Metanephros (tissue), 2 donors: ENCODE measurements at places on chromosomes 16 and 17. TPM values are rescaled to one million over a fixed set of nuclear protein-coding genes. Genes with fewer than 3 reads are reported as not detected.

Gene TMEM114
- not detected for total RNA-seq

Gene MMP15
- total RNA-seq = 20.7 TPM

Gene TRAF4
- total RNA-seq = 141 TPM

Gene AKAP1
- 52.0 TPM for total RNA-seq

Gene ITGAE
- 14.5 TPM for total RNA-seq

Gene KRT12
- total RNA-seq = not detected

Gene GSG1L
- 0.82 TPM for total RNA-seq

Gene CRHR1
- 0.23 TPM for total RNA-seq

Gene DYNLL2
- total RNA-seq = 27.5 TPM

Gene FBXO31
- total RNA-seq = 32.4 TPM

Gene CALB2
- total RNA-seq = 0.47 TPM

Gene TBC1D3C
- not detected for total RNA-seq

Gene CCL2
- total RNA-seq = 56.1 TPM

Gene USP43
- total RNA-seq = 5.3 TPM

Gene TMEM100
- total RNA-seq = 25.9 TPM

Gene KCNJ12
- total RNA-seq = 11.3 TPM
